ENCODE measurements at places on chromosomes 6 and 20.

DNA sequence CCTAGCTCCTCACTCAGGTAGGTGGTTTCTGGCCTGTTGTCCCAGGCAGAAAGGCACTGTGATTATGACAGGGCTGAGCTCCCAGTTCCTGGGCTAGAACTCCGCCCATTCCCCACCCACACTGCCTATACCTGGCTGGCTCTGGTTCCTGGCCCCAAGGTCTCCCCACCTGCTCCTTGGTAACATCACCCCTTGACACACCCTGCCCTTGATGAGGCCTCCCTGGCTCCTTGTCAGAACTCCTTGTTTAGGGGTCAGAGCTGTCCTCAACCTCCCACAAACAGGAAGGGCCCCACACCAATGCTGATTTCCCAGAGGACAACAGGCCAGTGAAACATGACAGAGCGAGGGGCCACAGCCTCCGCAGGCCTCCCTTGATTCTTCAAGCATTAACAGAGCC lies 15.5 kb upstream of the MYMX start:
- no peak for DNase-seq

DNA sequence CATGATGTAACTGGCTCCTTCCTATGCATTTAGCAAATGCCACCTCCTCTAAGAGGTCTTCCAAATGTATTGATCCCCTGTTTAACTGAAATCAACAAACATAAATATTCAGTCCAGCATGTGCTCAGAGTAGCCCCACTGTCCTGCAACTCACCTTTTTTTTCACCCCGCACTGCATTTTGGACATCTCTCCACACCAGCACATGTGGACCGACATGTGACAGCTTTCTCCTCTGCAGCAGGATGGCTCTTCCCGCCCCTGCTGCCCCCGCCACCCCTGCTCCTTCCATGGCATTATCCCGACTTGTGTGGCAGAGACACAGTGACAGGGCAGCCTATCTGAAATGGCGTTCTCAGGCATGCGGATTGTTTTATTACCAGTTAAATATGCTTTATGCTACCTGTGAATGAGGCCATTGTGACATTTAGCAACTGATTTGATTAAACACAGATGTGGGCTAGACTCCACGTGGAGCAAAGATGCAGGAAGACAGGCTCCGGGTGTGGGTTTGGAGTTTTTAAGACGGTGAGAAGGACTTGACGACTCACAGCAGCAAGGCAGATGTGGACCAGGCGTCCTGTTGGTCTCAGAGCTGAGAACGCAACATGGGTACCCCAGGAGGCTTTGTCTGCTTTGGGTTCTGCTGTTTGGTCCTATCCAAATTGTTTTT lies 161.2 kb downstream of the EYA2 start:
- no peak for DNase-seq

- no peak for DNase-seq
Observed at GRCh38 chr20:63525971-63526370, 5.4 kb downstream of the PPDPF start.

- DNase-seq = no peak
Observed at GRCh38 chr6:28747631-28748157, 176.1 kb downstream of the TRIM27 start.

GRCh38 chr6:133359760-133360159 lies 118.6 kb downstream of the EYA4 start:
- DNase-seq = no peak

DNA sequence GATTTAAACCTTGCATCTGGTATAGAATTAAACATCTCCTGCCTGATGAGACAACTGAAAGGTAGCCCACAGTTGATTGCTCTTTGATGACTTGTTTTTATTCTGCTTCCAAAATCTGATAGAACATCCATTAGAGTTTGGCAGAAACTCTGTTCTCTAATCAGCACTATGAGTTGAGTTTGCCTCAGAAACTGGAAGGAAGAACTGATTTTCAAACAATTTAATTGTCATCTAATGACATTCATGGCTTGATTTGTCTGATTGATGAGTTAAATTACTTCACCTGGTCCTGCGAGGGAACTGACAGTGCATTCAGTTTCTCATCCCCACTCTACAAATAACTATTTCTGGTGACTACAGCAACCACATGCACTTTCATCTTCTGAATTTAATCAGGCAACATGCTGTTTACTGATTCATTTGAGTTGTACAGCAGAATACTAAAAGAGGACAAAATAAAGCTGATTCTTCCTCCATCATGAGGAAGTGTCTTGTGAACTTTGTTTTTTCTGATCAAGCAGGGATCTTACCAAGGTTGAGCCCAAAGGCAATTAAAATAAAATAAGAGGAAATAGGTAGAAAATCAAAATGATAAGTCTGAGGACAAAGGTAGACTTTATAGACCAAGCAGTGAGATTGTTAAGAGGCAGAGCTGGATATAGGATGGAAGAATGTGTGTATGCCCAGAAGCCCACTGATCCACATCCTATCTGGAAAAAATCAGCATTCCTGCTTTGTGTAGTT lies 15.7 kb upstream of the MRAP2 start:
- no peak for DNase-seq

GRCh38 chr6:75551367-75551952 lies 50.2 kb upstream of the SENP6 start:
- no peak for DNase-seq

DNA sequence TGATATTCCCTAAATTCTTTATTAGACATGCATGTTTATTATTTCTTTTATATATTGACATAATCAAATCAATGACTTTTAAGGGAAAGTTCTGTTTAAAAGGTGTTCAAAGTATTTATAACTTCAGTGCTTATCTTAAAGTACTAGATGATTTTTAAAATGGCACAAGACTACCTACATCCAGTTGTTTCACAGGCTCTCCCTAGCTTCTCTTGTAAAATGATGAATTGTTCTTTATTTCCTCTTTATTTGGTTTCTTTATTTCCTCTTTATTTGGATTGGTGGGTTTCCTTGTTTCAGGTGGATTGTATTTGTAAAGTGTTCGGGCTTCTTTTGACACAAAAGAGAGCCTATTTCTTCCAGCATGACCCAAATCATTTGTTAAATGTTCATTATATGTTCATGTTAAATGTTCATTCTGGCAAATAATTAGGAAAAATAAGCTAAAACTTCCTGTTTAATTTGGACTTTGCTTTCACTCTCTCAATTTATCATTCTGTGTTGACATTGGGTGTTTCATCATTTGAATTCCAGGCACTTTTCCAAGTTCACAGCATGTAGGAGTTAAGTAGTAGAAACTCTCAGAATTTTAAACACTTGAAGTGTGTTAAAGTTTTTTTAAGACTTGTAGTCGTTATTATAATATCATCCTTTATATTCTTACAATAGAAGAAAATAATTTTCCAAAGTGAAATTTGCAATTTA lies 24.6 kb downstream of the MLIP start:
- DNase-seq = no peak

GRCh38 chr6:978937-979685 lies 286.2 kb upstream of the EXOC2 start:
- no peak for DNase-seq

DNA sequence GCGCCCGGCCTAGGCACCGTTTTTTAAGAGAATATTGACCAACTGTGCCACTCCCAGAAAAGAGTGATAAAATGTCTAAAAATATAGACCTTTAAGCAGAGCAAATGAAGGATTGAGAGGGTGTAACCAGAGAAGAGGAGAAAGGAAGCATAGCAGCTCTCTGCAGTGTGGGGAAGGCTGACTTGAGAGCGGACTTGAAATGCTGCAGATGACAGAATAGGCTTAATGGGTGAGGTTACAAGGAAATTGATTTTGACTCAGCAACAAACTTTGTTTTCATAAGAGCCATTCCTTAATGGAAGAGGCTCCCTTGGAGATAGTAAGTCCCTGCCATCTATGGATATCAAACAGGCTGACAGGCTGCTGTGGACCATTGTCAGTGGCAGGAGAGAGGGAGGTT lies 7.7 kb upstream of the JAG1 start:
- DNase-seq = no peak

- no peak for DNase-seq
Observed at GRCh38 chr6:72094506-72094905, 208.2 kb downstream of the RIMS1 start.

DNA sequence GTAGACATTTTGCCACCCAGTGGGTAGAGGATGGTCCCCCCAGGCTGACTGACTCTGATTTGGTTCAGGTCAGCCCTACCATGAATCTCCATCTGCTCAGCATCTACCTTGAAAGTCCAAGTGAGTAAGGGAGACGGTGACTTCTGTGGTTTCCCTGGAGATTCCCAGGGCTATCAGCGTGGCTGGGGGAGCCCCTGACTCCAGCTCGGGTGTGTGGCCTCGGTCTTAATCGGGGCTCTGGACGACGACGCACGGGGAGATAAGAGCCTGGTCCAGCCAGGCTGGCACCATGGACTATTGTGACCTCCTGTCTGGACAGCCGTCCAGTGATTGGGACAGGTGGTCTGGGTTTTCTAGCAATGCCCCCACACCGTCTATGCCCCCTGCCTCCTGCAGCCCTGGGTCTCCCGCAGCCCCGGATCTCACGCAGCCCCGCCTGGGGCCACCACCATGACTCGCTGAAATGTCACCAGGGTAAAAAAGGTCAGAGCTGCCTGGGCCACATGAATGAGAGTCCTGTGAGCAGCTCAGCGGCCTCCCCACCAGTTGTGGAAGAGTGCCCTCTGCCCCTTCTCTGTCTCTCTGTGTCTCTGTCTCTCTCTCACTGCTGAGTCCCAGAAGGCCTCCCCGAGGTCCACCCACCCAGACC lies 47.1 kb upstream of the GATA5 start:
- no peak for DNase-seq

DNA sequence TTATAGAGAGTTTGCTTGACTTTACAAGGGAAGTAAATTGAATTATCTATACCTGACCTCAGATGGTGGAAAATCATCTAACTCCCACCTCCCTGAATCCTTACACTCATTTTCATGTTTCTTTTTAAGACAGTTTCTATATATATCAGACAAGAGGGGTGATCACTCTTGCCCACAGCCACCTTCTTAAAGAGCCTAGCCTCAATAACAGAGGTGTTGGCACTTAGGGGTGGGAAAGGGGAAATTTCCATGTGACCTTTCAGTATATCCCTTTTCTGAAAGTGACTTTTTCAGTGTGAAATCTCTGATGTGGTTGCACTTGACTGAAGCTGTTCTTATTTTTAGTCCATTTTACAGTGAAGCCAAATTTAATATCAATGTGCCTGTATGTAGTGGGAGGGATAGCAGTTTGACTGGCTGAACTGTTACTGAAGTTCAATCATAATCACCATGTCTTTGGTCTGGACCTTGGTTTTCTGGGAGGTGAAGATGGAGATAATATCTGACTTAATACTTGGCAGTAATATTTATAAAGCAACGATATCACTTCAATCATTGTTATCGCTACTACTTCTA lies 141.3 kb downstream of the MAP3K7 start:
- DNase-seq = no peak

DNA sequence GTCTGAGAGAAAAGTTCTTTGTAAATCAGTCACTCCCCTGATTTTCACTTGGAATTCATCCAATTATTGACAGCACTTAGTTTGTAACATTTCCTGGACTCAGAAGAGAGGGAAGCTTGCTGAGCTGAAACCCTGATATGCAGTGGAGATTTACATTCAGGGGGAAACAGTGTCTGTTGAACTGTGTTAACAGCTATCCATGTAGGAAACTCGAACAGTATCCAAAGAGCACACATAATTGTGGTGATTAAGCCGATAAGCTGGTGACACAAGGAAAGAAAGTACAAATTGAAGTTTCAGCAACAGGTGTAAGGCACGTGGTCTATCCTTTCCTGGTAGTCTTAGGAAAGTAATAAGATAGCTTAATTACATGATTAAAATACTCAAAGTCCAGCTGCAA lies 78.1 kb upstream of the FLRT3 start:
- no peak for DNase-seq

- DNase-seq = peak; percentile 58
Observed at GRCh38 chr20:48823960-48824498, 3.8 kb downstream of the PREX1 start.

Data from activated CD4-positive, CD25-positive, alpha-beta regulatory T cell treated with anti-CD3 and anti-CD28 coated beads, Interleukin-2, amount 50 U/mL, for 72 hours (primary cell).